HFFc6 (cell line): ENCODE measurements at places on chromosomes 7 and 10.

- no peak for DNase-seq
Measured at GRCh38 chr10:22133749-22134624, 83.8 kb downstream of the EBLN1 start.

- peak; percentile 27 for DNase-seq
Measured at GRCh38 chr7:151249732-151250072, 1.2 kb upstream of the SMARCD3 start.

- DNase-seq, result no peak
Measured at GRCh38 chr10:133132473-133133291, 27.3 kb upstream of the KNDC1 start.

GRCh38 chr7:48875045-48875916, 49.1 kb upstream of the CDC14C start:
- DNase-seq, result peak; percentile 6

GRCh38 chr10:6850452-6850851, 270.4 kb upstream of the PRKCQ start:
- DNase-seq, result no peak

GRCh38 chr7:83301416-83301815, 138.7 kb upstream of the PCLO start:
- no peak for DNase-seq

GRCh38 chr10:20959242-20959641, 62.1 kb upstream of the NEBL start:
- DNase-seq, result no peak

GRCh38 chr10:13720699-13721098, 133.9 kb downstream of the PRPF18 start:
- no peak for DNase-seq
